ENCODE measurements at places on chromosomes 16 and 17.

DNA sequence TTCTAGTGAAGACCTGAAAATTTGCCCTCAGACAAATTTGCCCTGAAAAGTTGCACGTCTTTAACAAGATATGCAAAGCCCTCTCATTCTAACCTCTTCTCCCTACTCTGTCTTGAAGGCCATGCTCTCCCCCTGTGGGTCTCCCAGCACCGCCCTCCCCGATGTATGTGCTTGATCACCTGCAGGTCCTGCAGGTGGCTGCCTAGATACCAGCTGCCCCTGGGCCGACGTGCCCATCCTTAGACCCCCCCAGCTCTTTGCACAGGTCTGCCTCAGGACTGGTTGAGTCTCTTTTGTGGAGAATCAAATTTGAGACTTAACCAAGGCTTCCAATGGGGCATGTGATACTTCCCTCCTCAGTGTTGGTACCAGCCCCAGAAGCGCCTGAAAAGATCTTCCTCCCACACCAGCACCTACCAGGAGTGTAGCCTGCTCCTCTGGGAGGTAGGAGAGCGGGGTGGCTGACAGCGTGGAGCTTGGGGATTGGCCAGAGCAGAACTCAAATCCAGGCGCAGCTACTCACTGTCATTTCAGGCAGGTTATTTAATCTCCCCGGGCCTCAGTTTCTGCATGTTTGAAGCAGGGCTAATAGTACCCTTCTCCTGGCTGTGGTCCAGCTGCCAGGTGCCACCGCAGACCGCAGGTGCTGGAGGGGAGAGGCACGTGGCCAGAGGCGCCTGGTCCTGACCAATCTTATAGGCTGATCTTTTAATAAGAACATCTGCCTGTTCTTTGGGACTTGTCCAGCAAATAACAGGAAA lies 4.5 kb upstream of the MRPL38 start:
- DNase-seq: no peak

DNA sequence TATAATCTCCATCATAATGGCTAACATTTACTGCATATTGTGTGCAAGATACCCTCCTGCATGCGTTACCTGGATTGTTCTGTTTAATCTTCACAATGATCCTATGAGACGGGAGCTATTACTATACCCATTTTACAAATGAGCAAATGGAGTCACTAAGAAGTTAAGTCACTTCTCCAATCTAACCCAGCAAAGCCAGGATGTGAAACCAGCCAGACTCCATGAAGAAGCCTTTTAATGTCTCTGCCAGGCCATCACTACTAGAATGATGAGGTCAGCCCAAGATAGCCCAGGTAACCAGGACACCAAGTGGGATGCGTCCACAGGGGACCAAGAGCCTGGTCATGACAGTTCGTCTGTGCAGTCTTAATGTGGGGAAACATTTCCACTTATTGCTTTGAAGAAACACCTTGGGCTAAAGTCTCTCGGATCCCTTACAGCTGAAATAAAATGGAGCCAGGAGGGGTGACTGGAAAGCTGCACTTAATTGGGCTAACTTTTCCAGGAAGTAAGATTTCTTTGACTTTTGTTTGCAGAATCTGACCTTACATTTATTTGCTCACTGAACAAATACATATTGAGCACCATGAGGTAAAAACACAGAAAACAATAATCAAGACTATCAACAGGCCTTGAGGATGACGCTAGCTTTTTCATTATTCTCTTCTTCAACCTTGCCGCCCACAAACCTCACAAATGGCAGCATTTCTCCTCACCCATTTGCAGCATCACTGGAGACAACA lies 926 bp upstream of the SHCBP1 start:
- no peak for DNase-seq

GRCh38 chr16:4561596-4561995 lies 5.5 kb downstream of the C16orf96 start:
- DNase-seq: no peak

DNA sequence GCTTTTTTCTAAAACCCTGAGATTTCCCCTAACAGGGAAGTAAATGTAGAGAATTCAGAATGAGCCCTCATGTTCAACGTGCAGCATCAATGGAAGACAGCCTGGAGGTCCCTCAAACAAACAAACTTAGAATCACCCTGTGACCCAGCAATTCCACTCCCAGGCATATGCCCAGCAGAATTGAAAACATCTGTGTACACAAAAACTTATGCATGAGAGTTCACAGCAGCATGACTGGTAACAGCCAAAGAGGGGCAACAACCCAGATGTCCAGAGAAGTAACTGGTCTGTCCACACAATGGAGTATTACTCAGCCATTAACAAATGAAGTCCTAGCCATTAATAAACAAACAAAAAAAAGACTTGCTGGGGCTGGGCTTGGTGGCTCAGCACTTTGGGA lies 252.7 kb downstream of the PARN start:
- DNase-seq: no peak

DNA sequence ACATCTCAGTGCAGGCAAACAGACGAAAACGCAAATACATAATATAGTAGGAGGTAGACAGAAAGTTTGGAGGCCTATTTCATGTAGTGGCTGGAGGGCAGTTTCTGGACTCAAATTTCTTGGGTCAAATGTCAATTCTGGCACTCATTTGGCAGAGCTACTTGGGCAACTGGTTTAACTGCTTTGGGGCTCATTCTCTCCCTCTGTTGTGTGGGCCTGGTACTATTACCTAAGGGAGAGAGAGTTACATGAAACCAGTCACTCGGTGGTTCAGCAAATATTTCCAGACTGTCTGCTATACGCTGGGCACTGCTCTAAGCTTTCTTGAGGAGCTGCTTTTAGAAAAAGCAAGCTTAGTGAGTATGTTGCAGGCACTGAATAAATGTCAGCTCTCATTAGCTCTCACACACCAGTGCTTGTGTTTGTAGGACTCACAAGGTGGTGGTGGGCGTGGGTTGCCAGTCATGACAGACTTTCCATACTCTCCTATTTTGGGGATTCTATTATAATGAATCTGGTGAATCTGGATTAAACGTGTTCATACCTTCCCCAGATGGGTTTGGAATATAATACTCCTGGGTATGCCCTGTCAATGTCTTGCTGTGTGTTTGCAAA lies 1.8 kb upstream of the SHISA9 start:
- no peak for DNase-seq

- DNase-seq: no peak
These were observed 840 bp upstream of the CDH5 start for GRCh38 chr16:66365651-66366050.

DNA sequence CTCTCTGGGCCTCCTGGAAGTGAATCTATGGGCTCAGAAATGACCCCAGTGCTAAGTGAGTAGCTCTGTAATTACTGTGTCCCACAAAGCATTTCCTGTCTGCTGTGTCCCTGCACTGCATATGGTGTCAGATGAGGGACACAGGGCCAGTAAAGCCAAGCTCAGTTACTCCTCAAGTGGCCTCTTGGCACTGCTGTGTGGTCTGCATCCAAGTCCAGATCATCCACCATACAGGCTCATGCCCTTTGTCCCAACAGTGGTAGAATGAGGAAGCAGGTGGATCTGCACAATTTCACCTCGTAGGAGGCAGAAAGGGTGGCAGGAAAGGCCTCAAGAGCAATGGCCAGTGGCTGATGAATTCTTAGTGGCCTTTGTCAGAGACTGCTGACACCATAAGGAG lies 146.8 kb downstream of the SOX9 start:
- DNase-seq: no peak

DNA sequence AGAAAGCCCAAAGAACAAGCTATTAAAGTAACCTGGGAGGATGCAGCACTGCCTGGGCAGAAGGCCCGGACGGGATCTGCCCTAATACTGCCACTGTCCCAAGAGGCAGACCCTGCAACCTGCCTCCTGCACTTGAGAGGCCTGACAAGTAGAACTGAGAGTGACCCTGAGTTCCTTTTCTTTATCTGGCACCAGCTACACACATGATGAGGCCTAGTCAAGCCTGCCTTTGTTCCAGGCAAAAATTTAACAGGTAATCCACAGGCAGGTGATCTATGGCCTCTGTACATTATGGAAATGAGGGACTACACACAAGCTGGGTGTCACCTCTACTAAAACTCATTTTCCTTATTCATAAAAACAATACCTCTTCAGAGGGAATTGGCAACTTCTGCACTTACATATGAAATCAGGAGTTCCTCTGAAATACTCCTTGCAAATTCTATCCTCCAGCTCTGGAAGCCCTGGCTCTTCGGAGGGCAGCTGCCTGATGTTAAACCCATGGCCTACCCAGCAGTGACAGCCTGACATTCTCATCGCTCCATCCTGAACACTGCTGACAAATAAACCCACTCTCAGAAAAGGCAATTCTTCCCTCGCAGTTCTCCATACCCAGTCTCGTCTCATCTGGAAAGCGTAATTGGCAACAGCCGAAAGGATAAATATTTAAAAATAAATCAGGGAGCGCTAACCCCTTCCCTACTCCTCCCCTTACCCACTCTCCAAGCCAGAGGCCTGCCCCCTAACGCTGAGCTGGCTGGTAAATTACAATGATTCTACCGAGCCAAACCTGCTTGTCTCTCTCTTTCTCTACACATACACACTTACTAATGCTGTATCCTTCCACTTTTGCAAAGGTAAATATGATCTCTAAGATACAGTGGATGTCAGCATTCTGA lies 2.5 kb upstream of the ZFHX3 start:
- DNase-seq: no peak

- no peak for DNase-seq
These were observed 6.7 kb downstream of the EPN2 start for GRCh38 chr17:19243838-19244237.

- DNase-seq: no peak
These were observed 1.4 kb downstream of the CBLN1 start for GRCh38 chr16:49280105-49280741.

DNA sequence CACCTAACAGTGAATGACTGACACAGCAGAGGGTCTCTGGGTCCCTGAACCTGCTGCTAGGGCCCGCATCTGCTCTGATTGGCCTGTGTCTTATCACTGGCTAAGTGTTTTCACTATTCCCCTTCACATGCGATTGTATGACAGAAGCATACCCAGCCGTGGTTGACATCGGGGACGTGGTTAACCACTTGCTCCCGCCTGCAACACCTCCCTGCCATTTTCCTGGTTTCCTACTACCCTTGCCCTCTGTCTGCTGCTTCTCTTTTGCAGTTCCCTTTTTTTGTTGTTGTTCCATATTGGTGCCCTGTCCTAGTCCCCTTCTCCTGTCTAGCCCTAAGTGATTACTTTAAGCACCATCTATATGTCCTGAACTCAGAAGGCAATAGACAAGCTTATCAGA lies 177.0 kb downstream of the RGS9 start:
- peak; percentile 16 for DNase-seq

DNA sequence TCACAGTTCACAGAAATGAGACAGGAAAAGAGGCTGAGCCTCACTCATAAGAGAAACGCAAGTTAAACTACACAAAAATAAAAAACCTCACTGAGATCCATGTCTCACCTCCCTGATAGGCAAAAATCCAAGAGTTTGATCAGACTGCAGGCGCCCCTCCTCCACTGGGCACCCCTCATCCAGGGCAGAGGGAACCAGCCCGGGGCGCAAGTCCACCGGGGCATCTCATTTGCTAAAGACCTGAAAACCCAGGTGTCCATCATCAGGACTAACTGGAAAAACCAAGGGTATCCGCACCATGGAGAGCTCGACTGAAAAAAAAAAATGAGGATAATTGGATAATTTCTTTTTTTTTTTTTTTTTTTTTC lies 2.6 kb downstream of the HBZ start:
- no peak for DNase-seq

GRCh38 chr17:40645291-40645690 lies 2.3 kb downstream of the SMARCE1 start:
- DNase-seq: no peak

DNA sequence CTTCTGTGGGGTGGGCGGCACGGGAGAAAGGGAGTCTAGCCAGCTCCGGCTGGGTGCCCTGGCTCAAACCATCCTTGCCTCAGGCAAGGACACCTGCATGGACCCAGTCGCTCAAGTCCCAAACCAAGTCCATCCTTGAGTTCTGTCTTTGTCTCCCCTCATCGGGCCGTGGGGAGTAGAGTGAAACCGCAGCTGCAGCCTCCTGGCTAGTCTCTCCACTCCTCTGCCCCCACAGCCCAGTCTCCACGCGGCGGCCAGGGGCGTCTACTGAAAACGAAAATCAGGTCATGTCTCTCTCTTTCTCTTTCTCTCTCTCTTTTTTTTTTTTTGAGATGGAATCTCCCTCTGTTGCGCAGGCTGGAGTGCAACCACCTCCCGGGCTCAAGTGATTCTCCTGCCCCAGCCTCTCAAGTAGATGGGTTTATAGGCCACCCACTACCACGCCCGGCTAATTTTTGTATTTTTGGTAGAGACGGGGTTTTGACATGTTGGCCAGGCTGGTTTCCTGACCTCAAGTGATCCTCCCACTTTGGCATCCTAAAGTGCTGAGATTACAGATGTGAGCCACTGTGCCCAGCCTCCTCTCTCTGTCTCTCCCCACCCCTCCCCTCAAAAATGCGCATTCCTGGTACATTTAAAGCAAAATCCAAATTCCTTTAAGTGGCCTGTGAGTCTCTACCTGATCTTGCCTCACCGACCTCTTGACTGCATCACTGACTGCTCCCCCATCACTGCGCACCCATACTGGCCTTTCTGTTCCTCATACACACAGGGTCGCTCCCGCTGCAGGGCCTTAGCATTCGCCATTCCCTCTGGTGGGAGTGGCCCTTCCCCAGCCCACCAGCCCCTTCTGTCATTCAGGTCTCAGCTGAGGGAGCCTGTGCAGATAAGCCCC lies 17.7 kb upstream of the RMI2 start:
- peak; percentile 27 for DNase-seq

DNA sequence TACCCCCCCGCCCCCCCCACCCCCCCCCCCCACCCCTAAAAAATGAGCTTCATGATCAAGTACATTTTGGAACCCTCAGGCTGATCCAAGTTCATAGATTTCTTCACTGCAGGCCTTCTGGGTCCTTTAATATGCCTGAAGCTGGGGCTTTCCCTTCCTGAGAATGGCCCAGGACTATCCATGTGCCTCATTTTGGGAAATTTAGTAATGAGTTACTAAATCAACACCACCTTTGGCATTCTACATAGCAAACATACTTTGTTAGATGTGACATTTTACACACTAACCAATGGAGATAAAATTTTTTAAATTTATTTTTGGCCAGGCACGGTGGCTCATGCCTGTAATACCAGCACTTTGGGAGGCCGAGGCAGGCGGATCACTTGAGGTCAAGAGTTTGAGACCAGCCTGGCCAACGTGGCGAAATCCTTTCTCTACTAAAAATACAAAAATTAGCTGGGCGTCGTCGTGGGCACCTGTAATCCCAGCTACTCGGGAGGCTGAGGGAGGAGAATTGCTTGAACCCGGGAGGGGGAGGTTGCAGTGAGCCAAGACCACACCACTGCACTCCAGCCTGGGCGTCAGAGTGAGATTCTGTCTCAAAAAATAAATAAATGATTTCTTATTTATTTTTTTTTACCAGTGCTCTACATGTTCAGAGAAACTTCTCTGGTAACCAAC lies 14.0 kb downstream of the HERPUD1 start:
- no peak for DNase-seq
